ENCODE measurements at places on chromosomes 11 and 22.

DNA sequence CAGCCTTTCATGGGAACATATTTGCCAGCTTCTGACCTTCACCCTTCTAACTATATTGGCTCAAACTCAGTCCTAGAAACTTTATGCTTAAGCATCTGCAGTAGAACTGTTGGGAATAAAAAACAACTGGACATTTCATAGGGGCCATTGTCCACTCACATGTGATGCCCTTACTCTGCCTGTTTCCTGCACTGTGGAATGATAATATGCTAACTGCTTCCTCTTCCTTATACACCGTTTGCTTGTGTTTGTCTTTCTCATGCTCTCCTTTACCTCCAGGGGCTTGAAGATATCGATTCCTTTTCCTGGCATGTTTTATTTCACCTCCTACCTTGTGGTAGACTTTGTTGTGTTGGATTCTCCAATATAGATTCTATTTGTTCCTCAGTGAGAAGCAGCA, 333.0 kb upstream of the DDI1 start:
- no peak for DNase-seq

- DNase-seq, result no peak
Measured at GRCh38 chr22:37054600-37055365, 3.2 kb downstream of the KCTD17 start.

DNA sequence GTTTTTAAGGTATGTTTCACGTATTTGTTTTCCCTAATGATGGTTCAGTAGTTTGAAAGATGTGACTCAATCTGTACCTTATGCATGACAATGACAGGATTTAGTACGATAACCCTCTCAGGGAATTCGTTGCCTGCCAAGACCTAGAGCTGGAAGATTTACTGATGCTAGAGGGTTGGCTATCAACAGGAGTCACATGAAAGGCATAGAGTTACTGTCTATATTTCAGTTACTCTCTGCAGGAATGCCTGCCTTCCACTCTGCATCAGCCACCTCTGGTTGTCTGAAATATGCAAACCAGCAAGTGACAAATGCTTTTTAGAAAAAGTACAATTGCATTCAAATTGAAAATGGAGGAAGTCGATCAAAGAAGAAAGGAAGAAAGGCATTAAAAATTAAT, 276.3 kb upstream of the RAG2 start:
- no peak for DNase-seq

GRCh38 chr22:23289851-23290724, 109.8 kb downstream of the BCR start:
- peak; percentile 20 for DNase-seq

DNA sequence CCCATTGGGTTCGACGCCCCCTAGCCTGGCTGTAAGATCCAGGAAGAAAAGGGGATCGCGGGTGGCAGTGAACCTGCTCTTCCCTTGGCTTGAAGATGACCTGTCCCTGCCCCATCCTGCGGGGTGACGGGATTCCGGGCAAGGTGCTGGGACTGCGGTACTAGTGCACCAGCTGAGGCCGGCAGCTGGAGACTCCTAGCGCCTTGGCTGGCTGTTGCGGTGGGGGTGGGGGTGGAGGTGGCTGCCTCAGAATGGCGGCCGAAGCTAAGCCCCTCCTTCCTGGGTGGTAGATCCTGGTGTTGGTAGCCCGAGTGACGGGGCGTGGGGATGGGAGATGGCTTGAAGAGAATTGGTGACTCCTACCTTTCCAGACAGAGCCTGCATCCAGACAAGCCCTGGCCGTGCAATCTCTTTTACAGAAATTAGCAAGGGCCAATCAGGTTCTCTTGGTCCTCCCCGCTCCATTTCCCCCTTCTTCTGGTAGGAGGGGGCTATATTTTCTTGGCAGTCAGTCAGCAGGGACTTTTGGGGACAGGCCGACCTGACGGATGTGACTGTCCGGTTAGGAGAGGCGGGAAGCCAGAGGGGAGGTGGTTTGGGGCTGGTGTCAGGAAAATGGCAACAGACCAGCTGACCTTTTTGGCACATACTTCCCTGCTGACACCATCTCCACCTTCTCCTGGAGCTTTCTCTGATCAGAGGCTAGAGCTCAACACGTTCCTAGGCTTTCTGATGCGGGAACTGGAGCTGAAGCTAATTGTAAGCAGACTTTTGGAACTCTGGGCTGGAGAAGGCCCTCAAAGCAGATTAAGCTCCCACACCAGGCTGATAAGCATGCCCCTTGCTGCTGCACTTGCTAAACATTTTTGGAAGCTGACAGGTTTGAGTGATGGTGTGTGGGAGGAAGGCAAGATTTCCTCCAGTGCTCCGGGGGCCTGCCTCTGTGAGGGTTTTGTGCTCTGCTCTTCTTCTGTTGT, 2.0 kb downstream of the NAV2 start:
- no peak for DNase-seq

GRCh38 chr22:42462016-42462415, 29.8 kb upstream of the NFAM1 start:
- no peak for DNase-seq

DNA sequence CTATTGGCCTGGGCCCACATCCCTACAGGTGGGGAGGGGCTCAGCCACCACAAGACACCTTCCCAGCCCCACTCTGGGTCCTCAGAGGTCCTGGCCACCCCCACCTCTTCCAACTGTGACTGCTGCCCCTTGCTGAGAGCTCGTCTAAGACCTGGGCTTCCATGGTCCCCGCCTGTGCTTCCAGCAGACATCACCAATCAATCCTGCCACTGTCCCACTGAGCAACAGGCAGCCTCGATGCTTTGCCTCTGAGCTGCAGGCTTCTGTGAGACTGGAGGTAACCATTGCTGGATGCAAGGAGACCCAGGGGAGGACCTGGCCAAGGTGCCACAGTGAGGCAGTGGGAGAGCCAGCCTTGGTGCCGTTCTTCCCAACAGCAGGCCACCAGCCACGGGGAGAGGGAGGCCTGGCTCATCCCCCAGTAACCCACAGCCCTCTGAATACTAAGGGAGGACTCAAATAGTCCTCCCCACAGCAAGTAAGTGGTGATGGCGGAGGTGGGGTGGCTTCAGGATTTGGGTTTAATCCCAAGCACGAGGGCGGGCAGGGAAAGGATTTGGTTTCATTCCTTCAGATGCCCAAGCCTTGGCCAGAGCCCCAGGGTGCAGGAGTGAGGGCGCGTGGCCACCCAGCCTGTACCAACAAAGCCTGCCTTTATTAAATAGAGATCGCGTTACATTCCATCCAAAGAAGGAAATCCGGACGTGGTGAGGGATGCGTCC, 5.5 kb upstream of the FADS3 start:
- DNase-seq, result no peak

- DNase-seq, result no peak
Measured at GRCh38 chr22:22614065-22614464, 30.3 kb upstream of the GGTLC2 start.

DNA sequence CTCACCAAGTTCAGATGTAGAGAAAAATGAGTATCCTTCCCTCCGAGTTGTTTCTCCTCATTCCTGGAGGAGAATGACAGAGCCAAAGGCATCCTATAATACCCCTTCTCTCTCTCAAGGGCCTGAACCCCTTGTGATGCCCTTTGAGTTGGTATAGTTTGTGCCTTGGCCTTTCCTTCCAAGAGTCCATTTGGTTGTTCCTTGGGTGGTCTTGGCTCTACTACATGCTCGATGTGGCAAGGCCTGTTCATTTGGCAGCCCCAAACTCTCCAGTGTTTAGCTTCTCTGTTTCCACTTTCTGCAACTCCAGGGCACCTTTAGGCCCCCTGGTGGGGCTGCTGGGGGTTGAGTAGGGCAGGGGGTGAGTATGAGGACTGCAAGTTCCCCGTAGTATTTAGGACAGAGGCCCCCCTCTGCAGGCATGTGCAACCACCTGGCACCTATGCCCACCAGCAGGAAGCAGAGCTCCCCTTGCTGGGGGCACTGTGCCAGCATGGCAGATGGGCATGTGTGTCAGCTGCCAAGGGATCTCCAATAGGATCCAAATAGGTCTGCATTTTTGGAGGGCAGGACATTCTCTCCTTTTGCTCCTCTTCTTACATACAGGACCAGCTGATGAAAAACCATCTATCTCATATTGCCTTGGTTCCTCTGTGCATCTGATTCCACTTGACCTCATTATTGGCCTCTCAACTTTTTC, 217.2 kb upstream of the CADM1 start:
- DNase-seq, result no peak

DNA sequence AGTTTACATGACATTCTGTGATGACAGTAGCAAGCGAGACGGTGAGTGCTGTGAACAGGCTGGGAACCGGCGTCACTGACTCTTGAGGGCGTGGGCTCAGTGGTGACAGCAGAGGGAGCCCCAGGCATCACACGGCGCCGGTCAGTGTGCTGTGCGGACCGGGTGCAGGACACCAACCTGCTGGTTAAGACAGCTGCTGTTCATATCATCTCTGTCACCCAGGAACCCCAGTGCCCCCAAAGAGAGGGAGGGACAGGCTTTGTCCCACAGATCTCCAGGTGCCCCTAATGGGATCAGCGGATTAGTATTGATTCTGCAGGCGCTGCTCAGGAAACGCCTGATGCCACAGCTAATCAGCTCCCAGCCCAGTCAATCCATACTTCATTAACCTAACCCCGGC, 18.4 kb downstream of the B3GAT1 start:
- no peak for DNase-seq

- DNase-seq, result no peak
Measured at GRCh38 chr22:36737776-36738175, 34.2 kb upstream of the CACNG2 start.

- no peak for DNase-seq
Measured at GRCh38 chr11:64383580-64383979, 24.6 kb downstream of the RPS6KA4 start.

DNA sequence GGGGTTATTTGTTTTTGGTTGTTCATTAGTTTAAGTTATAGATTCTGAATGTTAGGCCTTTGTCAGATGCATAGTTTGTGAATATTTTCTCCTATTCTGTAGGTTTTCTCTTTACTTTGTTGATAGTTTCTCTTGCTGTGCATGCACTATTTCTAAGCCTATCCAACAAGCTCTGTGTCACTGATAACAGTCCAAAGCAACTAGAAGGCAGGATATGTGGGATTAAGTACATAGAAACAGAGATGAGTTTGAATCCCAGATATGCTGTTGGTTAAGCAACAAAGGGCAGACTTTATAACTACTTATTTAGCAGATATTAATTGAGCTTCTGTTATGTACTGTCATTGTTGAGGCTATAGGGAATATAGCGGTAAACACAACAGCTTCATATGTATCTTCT, 390.4 kb downstream of the INSC start:
- DNase-seq, result no peak

DNA sequence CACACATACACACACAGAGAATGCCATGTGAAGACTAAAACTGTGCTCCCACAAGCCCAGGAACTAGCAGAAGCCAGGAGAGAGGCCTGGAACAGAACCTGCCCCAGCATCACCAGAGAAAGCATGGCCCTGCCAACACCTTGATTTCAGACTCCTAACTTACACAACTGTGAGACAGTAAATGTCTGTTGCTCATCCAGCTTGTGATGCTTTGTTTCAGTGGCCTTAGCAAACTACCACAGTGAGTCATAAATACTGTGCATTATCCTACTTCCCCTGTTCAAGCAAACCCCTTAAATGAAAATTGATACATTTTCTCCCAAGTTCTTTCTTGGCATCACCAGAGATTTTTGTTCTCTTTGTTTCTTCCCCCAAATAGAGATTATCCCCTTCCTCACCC, 1539.4 kb upstream of the TENM4 start:
- no peak for DNase-seq

DNA sequence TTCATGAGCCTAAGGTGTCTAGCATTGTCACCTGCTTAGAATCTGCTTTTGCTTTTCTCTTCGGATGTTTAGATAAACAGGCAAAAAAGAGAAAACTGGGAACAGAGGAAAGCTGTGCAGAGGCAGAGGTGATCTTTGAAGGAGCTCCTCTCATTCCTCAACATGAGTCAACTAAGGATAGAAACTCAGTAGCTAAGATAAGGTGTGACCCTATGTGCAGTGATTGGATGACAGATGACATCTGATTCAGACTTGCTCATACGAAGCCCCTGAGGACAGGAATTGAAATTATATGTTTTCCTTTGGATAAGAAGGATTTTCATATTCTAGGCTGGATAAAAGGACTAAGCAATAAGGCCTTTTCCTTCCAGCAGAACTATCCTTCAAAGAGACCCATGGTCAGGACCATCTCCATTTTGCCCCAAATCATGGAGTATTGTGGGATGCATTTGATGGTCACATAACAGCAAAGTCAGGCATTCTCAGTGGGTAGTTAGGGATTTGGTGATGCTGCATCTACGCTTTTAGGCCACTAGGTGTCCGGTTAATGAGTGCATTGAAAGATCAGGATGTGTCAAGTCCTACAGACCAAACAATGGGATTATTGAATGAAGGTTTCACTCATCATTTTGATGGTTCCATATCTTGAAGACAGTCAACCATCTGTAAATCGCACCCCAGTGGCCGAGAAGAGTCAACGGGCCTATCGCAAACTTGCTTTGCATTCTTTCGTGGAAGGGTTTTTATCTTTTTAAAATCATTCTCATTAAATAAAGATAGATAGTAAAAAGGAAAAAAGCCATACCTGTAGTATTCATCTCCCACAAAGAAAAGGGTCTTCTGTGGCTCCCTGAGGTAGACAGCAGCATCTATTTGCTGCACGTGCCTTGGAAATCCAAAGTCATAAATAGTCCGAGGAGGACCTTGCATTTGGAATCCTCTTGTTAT, 32.2 kb downstream of the MMP20 start:
- no peak for DNase-seq

GRCh38 chr11:86021377-86021776, 47.5 kb downstream of the PICALM start:
- DNase-seq, result no peak

- no peak for DNase-seq
Measured at GRCh38 chr11:8230178-8230859, 33.4 kb downstream of the LMO1 start.

DNA sequence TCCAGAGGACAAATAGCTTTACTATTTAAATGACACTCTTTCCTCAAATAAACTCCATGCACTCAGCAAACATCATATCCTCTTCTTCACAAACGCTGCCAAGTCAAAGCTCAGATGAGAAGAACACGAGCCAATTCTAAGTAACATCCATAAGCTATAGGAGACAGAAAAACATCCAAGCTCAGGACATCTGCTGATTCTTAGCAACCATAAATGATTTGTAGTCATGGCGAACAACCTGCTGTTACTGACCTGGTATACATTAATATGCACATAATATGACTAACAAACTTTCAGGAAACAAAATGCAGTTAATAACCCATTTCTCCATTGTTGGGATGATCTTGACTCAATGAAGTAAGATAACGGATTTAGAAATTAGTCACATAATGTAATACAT, 6.7 kb downstream of the GALNT18 start:
- no peak for DNase-seq

Data from stimulated activated CD4-positive, alpha-beta T cell treated with anti-CD3 and anti-CD28 coated beads, Interleukin-15, amount 100 ng/mL, for 48 hours (primary cell).